ENCODE measurements at places on chromosomes 3 and 15.

GRCh38 chr15:45377609-45378148 lies 665 bp downstream of the GATM start:
- no peak for DNase-seq

DNA sequence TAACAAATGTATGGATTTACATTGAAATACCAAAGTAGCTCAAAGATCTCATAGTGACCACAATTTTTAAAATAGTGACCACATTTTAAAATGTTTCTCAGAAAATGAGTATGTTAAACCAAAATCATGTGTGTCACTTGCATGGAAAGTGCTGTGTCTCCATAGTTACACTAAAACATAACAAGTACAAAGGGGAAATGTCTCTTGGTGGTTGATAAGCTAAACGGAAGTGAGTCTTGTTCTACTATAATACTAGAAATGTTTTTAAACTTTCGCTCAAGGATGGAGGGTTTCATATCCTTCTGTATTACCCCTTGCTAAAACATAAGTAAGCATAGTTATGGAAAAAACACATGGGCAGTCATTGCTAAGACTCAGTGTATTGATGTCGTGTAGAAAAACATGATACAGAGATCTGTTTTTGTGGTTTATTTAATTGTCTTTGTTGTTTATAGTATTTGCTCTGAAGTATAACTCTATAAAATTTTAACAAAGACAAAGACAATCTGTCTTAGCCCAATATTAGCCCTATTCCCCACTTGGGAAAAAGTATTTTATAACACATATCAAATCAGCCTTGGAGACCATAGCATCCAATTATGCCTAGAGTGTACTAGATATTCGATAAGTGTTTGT lies 27.0 kb upstream of the DENND4A start:
- DNase-seq, result no peak

DNA sequence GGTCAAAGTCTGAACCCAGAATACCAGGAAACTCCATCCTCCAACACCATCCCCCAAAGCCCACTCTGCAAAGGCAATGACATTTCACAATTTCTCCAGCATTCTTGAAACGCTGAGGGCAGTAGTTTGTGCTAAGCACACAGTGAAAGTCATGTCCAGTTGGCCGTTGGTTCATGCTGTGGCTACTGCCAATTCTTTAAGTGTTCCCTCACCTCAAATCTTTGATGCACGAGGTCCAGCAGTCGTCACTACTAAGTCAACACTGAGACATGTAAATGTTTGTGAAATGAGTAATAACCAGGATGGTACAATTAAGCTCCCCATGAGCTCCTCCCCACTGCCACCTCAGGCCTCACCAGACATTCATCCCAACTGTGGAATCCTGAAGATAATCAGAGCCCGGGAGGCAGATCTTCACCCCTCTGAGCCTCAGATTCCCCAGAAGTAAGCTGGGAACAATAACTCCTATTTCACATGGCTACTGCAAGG lies 7.0 kb downstream of the SUCLG2 start:
- DNase-seq, result no peak

DNA sequence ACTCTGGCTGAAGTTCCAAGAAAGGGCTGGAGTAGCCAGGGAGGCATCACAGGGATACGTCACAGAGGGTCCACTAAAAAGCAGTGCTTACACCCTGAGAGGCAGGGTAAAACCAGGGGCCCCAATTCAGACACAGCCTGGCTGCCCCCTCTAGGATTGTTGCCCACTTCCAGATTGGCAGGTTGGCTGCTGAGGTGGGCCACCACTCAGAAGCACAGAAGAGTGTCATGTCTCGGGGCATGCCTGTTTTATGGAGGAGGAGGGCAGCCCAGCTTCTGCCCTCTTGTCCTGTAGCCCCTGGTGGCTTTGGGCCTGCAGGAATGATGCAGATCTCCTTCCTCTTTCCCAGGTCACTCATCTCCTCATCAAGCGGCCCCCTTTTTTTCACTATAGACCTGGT lies 24.0 kb downstream of the NOX5 start:
- DNase-seq, result no peak

GRCh38 chr3:59388555-59389270 lies 338.9 kb upstream of the CFAP20DC start:
- no peak for DNase-seq

- DNase-seq, result no peak
These were observed 382.9 kb upstream of the MCTP2 start for GRCh38 chr15:93848490-93848889.

- DNase-seq, result peak; percentile 42
These were observed 110.5 kb upstream of the GAP43 start for GRCh38 chr3:115512565-115513415.

- DNase-seq, result no peak
These were observed 6.9 kb upstream of the HTR3C start for GRCh38 chr3:184045995-184046394.

GRCh38 chr3:14274999-14275961 lies 96.7 kb downstream of the LSM3 start:
- DNase-seq, result no peak

DNA sequence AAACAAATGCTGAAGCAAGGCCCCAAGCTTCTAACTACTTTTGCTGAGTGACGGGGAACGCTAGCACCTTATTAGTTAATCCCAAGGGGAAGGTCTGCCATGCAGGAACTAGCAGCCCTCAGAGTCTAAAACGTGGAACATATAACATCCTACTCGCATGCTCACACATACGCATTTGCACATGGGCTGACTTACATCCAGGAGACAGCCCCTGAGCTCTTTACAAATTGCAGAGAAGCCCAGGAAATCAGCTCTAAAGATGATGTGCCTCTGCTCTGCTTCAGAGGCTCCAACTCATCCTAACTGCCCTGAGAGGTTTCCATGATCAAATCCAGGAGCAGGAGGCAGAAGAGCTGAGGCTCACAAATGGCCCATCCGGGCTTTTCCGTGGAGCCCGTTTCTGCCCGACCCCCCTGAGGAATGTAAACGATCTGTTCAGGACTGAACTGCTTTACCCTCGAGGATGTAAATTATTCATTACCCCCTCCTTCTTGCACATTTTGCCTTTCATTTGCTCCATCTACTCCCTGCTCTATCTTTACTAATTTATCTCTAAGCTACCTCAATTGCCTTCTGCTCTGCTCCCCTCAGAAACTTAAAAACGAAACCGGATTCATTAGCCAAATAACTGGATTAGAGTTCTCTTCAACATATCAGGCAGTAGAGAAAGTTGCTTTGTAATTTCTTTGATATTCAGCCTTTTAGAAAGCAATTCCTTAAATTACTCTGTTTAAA lies 141.9 kb upstream of the CCDC54 start:
- DNase-seq, result no peak

DNA sequence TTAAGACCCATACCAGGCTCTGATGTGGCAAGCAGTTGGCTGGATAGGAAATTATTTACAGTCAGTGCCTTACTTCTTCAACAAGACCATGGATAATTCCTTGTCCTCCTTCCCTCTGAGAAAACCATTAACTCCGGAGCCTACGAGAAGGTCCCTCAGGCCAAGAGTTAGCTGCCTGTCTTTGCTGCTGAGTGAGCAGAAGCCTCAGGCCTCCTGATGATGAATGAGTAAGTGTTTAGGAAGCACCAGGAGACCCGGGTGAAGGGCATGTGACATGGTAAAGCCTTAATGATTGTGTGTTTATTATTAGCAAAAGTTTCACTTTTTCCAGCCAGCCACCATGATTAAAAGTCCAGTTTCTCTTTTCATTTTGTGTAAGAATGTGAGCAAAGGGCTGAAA lies 174.9 kb upstream of the TOPAZ1 start:
- no peak for DNase-seq

- DNase-seq, result no peak
These were observed 273.6 kb downstream of the MECOM start for GRCh38 chr3:169389925-169390253.

DNA sequence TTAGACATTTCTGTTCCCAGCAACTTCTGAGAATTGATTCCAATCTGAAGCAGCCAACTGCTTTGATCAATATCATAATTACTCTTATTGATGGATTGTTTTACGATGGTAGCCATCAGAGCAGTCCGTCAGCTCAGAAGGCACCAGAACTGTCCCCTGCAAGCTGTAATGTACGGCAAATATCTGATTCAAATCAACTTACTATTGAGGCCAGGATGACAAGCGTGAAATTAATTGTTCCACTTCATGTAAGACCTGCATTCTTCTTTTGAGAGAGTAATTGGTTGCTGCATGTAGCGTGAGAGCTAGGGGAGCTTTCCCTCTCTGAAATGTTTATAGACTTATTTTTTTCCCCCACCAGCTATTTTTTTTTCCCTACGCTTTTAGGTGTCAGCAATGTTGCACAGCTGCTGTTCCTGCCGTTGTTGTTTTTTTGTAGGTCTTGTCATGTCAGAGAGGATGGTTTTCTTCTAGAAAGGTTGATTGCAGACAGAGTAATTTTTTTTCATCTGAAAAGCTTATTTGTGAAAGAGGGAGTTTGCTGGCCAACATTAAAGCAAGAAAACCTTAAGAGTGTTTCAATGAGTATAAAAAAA lies 134.9 kb downstream of the CACNA2D3 start:
- DNase-seq, result peak; percentile 15

DNA sequence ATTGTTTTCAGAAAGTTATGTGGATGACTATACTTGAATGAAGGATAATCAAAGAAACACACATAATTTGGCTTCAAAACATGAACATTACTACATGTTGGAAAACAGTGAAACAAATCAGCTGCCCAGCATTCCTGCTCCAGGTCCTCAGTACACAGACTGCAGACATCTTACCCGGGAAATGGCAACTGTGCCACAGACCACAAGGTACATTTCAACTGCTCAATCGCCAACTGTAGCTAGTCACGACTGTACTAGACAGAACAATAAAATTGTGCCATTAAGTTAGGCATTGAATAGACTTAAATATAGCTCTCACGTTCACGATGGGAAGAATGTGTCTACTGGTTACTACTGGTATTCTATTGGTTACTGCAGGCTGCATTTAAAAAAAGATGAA lies 5.0 kb downstream of the NAA50 start:
- no peak for DNase-seq

- DNase-seq, result no peak
These were observed 388.7 kb upstream of the RGMA start for GRCh38 chr15:93477721-93478120.

DNA sequence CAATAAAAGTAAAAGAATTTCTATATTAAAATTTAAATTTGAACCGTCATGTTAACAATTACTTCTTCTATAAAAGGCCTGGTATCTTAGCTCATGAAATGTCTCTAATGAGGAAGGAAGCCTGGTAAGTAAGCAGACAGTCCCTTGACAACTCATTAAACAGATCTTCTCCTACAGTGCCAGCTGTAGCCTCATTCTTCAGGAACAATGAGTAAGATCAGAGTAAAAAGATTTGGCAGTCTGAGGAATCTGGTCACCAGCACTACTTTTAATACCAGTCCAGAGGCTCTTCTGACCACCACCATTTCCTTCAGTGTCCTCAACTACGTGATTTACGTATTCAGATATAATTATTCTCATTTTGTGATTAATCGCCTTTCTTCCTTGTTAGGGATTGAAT lies 955.0 kb upstream of the ALCAM start:
- DNase-seq, result no peak

- no peak for DNase-seq
These were observed 84.6 kb downstream of the CD47 start for GRCh38 chr3:108006077-108006771.

GRCh38 chr15:74262151-74262550 lies 26.0 kb downstream of the CCDC33 start:
- no peak for DNase-seq

DNA sequence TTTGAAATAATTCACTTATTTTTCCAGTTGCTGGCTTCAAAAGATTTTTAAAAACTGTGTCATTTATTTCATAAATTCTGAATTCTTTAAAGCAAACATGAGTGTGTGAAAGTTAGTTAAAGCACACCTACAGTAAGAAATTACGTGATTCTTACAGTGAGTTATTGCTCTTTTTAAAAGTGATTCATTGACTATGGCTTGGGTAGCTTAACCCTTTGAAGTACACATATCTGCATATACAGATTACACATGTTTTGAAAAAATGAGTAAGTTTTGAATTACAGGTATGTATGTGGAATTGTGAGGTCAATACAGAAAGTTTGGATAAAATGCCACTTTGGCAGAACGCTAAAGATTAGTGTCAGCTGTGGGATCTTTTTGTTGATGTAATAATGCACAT lies 64.5 kb upstream of the MBNL1 start:
- DNase-seq, result no peak

GRCh38 chr3:78455166-78455565 lies 1312.6 kb downstream of the ROBO1 start:
- no peak for DNase-seq

- DNase-seq, result no peak
These were observed 137.9 kb upstream of the COL8A1 start for GRCh38 chr3:99500485-99500884.

- no peak for DNase-seq
These were observed 64.2 kb downstream of the ST3GAL6 start for GRCh38 chr3:98827221-98827920.

GRCh38 chr15:76861815-76862397 lies 43.2 kb downstream of the SCAPER start:
- no peak for DNase-seq

GRCh38 chr15:77494073-77494867 lies 73.6 kb downstream of the HMG20A start:
- no peak for DNase-seq

DNA sequence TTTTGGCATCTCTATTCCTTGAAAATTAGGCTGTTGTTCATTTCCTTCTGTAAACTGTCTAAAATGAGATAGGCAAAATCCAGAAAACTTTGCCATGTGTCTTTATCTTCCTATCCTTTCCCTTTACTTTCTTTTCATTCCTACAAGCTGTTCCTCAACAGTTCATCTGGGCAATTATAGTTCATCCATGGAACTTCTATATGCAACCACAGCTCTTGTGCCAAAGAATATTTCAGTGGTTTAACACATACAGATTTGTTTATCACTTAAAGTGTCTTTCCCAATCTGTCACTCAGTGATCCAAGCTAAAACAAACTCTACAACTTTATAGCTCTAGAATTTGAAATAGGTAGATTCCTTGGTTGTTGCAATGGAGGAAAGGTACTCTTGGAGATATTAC lies 230.3 kb upstream of the EPHA6 start:
- no peak for DNase-seq

DNA sequence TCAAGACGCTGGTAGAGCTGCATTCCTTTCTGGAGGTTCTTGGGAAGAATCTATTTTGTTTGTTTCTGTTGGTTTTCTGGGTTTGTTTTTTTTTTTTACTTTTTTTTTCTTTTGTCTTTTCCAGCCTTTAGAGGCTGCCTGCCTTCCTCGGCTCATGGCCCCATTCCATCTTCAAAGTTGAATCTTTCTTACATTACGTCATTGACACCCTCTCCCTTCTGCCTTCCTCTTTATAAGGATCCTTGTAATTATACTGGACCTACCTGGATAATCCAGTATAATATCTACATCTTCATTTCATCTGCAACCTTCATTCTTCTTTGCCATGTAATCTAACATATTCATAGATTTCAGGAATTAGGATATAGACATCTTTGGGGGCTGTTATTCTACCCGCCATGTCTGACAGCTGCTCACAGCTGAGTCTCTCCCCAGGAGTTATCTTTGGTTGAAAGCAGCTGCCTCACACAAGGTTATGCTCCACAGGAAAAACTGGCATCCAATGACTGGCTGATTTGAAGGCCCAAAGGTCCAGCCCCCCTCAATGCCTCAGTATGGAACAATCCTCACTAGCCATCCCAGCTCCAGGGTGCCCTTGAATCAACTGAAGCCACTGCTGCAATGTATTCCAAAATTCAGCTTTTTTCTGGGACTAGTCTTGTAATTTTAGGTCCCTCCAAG lies 38.4 kb upstream of the THBS1 start:
- DNase-seq, result no peak

GRCh38 chr15:20272422-20273184 lies 269.0 kb downstream of the GOLGA6L6 start:
- no peak for DNase-seq

All from NCI-H1417 treated with DMSO at 0.1 percent for 48 hours (cell line).